ENCODE measurements at places on chromosomes 2 and 18.
A peak's percentile ranks its signal among the peaks of the same experiment; 100 is the strongest.

GRCh38 chr2:144982481-144982880, 462.6 kb upstream of the ZEB2 start:
- DNase-seq, result no peak

- DNase-seq, result peak; percentile 65
These were observed 67.7 kb downstream of the MCFD2 start for GRCh38 chr2:46847726-46848412.

GRCh38 chr2:100018341-100019193, 123.8 kb downstream of the AFF3 start:
- peak; percentile 72 for DNase-seq

DNA sequence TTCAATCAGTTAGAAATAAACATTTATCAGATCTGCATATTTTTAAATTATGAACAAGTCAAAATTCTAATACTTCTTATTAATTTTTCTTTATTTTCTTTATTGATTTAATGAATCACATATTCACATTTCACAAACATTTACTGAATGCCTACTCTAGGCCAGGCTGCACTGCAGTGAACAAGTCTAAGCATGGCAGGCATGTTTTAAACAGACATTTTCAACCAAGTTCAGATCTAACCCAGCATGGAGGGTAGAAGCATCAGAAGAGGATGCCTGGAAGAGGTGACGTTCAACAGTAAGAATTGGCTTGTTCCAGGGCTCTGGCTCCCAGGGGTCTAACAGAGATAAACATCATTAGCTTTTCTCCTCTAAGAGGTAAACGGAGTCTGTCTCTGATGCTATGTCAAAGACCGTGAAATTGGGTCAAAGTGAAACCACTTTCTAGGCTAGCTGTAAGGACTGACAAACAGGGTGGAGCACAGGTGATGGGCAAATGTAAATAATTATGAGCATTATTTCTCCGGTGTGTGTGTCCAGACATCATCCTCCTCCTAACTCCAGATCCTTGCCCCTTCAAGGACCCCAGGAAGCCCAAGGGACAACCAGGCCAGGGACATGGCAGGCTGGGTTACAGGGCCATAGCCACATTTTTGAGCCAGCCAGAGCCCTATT, 50.6 kb downstream of the UNC50 start:
- no peak for DNase-seq

- DNase-seq, result peak; percentile 44
These were observed 379.0 kb downstream of the SETBP1 start for GRCh38 chr18:45059695-45060094.

GRCh38 chr2:1550658-1551316, 137.5 kb downstream of the TPO start:
- no peak for DNase-seq

- DNase-seq, result no peak
These were observed 15.2 kb upstream of the ZFP36L2 start for GRCh38 chr2:43241558-43241957.

DNA sequence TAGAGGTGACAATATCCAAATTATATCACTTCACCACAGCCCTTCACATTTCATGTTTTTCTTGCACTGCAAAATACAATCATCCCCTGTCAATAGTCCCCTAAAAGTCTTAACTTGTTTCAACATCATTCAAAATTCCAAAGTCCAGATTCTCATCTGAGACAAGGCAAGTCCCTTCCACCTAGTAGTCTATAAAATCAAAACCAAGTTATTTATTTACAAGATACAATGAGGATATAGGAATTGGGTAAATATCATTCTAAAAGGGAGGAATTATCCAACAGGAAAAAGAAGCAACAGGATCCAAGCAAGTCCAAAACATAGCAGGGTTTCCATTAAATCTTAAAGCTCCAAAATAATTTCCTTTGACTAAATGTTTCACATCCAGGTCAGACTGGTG, 1076.1 kb upstream of the TMEFF2 start:
- DNase-seq, result no peak
